ENCODE measurements at places on chromosomes 3 and 15.

GRCh38 chr3:100536093-100536492 is 43.7 kb downstream of the TMEM45A start:
- no peak for DNase-seq

DNA sequence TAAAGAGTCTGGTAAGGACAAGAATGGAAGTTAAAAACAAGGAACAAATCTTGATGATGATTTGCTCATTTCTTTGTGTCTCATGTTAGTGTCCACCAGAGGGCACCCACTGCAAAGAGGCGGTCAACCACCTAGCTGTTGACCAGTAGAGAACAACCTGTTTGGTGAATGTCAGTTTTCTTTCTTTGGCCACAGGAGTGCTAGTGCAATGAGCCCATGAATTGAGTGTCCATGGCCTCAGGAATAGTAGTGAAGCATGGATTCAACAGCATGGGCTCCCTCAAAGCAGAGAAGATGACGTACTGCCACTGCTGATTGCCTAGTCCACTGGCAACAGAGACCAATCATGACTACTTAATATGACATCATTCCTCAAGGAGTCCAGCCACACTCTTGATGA is 10.7 kb upstream of the CNTN6 start:
- no peak for DNase-seq

- no peak for DNase-seq
These were observed 364.5 kb downstream of the LPP start for GRCh38 chr3:188518416-188518815.

- no peak for DNase-seq
These were observed 130.2 kb downstream of the CHSY1 start for GRCh38 chr15:101121511-101122090.

- DNase-seq, result no peak
These were observed 79.8 kb downstream of the RFTN1 start for GRCh38 chr3:16433701-16434151.

DNA sequence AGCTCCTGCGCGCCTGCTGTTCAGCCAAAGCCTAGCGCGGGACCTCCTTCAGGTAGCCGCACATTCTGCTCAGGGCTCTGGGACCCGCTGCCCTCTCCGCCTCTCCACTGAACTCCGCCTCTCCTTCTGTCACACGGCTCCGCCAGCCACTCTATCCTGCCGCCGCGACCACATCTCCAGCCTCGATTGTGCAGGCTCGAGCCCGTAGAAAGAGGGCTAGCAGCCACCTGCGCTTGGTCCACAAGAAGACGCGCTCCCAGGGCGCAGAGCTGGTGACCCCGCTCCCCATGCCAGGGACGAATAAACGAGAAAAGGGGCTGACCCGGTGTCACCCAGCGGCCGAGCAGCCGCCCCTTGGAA is 1.1 kb upstream of the VIPR1 start:
- no peak for DNase-seq

- no peak for DNase-seq
These were observed 60.8 kb downstream of the ATP13A5 start for GRCh38 chr3:193317682-193318300.

DNA sequence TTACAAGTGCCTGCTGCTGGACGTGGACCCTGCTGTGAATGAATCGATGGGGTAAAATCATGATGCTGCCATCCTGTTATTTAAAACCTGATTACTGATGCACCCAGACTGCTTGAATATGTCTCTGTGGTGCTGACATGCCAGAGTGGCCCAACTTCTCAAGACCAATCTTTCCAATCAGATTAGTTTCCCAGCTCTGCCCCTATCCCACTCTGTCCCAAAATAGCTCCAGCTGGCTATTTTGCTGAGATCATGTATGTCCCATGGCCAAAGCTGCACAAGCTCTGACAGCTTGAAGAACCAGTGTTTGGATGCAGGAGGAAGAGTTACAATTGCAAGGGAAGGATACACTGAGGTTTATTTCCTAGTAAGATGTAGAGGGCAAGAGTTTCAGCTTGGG is 153.6 kb downstream of the TMEM108 start:
- no peak for DNase-seq

DNA sequence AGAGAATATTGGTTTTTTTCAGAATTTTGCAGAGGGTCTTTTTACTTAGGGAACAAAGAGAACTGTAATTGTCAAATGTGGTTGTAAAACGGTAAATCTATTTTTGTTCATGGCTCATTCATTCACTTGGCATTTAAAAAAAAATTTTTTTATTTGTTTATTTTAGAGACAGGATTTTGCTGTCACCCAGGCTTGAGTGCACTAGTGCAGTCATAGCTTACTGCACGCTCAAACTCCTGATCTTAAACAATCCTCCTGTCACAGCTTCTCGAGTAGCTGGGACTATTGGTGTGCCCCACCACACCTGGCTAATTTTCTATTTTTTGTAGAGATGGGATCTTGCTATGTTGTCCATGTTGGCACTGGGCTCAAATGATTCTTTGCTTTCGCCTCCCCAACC is 301.8 kb downstream of the LPP start:
- no peak for DNase-seq

- DNase-seq, result no peak
These were observed 271.7 kb downstream of the RPLP1 start for GRCh38 chr15:69724333-69724732.

DNA sequence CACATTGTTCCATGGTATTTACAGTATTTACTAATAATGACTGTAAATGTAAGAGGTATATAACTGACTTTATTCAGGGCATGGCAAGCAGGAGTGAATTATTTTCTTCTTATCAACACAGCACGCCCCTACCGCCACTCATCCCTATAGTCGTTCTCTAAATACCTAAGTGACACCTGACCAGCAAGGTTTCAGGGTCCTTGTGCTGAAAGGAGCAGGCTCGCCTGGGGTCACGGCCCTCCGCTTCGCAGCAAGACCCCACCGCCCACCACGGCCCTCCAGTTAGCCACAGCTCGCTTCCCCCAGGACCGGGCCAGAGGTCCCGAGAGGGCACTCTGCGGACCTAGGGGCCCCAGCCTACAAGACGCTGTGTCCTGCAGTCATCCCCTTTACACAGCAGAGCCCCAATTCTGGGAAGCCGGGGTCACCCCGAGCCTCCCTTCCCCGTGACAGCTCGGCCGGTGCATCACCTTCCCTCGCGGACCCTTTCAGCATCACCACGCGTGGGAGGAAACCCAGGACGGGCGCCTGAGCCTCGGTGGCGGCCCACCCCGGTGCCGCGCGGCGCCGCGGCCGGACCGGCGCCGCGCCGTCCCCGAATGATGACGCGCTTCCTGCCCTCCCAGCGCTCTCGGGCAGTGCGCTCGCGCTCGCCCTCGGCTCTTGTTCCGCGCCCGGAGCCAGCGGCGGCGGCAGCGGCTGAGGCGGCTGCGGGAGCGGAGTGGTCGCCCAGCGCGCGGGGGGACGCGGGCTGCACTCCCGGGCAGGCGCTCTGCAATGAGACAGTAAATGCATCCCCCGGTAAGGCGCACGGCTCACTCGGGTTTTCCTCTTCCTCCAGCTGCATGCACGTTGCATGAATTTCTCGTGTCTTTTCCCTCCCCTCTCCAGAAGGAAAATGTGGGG is 225.1 kb upstream of the C2CD4B start:
- peak; percentile 19 for DNase-seq

DNA sequence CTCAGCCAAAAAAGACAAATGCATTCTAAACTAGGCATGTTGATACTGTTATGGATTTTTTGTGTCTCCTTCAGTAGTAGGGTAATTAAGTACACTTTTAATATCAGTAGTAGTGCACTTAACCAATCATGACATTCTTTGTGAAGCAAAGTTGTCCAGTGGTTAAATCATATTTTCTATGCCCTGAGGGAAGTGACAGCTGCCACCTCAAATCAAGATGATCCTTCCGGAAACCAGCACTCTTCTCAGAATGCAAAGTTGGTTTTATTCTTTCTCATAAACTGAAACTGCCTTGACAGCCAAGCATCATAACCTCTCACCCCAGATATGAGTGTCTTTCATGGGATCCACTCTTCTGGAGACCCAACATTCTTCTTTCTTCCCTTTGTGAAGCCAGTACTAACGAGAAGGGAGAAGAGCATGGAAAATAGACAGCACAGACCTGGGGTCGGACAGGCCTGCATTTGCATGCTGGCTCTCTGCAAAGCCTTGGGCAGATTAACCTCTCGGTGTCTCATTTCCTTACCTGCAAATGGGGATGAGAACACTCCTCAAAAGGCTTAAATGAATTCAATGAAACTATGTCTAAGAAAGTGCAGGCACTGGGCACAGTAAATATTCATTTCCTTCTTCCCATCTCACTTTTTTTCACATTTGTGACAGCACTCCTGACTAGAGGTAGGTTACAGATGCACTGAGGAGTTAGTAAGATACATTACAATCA is 13.2 kb downstream of the AAGAB start:
- no peak for DNase-seq

GRCh38 chr3:36777424-36778218 is 13.3 kb upstream of the DCLK3 start:
- no peak for DNase-seq

DNA sequence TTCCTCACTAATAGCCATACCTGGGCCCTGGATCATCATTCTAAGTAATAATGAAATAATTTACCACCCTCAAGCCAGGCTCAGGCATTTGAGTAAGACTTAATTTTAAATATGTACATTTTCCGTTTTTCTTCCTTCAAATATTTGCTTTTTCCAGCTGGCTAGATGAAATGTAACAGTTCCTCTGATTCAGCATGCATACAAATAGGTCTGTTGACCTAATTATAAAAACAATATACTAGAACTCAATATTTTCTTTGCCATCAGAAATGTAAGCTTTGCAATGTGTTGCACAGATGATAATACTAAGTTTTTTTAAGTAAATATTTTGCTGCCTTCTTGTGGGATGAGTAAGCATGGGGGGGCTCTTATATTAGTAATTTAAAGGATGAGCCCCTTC is 91.6 kb downstream of the FEZF2 start:
- DNase-seq, result no peak

DNA sequence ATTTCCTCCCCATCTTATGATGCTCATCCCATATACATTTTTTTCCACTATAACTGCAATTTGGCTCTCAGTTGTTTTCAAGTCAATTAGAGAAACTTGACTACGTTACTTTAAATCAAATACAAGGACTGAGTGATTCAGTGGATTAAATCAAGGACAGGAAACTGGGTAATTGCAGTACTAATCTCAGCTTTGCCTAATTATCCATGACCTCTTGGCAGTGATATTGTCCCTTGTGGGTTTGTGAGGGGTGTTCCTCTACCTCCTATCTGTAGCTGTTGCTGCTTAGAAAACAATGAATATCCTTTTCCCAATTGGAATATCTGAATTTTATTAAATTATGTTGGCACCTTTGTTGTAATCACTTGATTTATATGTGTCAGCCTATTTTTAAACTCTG is 79.4 kb downstream of the ZPLD1 start:
- no peak for DNase-seq

DNA sequence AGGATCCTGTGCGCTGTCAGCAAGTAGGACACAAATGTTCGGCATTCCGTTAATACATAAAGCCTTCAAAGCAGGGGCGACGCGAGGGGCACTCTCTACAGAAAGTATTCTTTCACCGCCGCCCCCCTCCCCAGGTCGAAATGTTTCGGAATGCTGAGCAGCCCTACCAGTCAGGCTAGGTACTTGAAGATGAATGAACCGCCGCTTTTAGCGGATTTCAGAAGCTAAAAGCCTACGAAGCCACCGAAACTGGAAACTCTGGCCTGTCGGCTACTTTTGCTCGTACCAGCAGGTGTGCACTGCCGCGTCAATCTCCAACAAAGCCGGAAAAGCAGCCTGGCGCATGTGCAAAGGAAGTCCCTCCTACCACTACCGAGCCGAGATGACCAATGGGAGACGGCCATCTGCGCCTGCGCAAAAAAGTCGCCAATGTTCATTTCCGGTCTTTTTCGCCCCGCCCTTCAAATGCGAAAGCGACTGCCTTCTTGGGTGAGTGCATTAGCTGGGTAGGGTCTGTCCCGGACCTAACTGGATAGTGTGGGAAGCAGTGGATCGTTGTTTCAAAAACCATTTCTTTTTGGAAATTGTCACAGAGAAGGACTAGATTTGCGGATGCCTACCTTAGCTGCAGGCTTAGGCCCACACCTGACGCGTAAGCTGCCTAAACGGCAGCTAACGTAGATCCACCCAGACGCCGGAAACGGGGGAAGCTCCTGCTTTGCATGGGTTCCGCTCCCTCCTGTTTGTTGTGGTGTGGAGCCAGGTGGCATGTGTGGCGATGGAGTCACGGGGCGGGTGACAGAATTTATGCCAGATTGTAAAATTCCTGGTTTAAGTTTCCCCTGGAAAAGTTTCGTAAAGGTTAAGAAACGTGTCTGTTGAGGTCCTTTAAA is at the start of gene WDR5B:
TSS of gene WDR5B (minus strand) at position 301 of the 893 bp plus-strand sequence. CDS start 534 bp downstream, outside the sequence.
- DNase-seq, result peak; percentile 98

DNA sequence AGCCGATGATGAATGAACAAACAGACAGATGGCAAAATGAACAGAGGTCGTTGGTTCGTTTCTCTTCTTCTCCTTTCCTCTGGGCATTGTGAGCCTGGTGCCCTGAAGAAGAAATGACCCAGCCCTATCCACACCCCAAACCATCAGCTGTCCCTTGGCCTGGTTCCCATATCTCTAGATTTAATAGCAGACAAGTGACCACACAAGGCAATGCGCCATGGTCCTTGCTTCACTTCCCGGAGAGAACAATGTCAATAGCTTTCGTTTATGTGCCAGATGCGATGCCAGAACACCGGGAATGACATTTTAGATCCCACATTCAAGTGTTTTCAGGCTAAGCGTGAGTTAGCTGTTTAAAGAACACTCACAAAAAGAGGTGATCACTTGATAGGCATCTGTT is 17.7 kb downstream of the POC1A start:
- no peak for DNase-seq

DNA sequence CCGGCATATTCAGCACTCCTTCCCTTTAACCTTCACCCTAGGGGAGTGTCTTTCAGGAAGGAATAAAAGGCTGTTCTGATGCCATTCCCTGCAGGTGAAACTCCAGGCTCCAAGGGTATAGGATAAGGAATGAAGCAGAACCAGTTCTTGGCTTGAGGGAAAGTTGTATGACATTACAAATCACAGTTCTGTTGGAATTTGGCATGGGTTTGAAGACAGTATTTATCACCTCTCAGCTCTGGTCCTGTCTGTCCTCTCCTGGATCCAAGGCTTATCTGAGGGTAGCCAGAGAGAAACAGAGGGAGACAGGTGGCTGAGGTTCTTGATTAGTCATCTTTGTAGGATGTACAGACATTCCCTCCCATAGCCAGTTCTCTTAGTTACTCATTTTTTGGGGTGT is 37.1 kb downstream of the RAB11A start:
- DNase-seq, result no peak

DNA sequence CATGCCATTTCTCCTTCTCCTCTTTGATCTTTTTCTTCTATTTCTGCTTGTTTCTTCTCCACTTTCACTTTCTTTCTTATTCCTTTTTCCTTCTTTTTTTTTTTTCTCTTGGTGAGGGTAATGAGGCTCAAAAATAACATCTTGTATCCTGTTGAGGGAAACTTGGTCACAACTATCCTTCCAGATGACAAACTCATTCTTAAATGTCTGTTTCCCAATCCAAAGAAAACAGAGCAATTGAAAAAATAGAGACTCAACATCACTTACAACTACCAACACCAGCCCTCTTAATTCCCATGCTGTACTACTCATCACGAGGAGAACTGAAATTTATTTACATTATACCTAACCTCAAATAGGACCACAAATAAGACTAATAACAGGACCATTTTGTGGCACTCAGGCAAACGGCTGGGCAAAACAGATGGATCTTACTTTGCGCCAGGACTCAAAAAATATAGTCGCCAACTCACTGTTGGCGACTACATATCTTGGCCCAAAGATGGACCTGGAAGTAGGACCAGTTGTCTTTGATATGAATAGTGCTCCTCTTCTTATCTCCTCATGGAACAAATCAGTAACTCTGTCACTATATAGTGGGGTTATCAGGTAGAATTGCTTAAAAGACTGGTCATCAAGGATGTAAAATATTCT is 343.9 kb downstream of the ZBTB20 start:
- no peak for DNase-seq

Measured in activated T-helper 1 cell treated with anti-CD3 and anti-CD28 coated beads, Interleukin-2, amount 50 U/mL, for 16 hours (primary cell).